ENCODE measurements at places on chromosomes 13 and 19.
A peak's percentile ranks its signal among the peaks of the same experiment; 100 is the strongest.

- DNase-seq = peak; percentile 95
Observed at GRCh38 chr19:52139252-52140031, at the start of gene ZNF616. ZNF616 (minus strand) TSS chr19:52139938; CDS start chr19:52130512, 9,426 bp downstream.

DNA sequence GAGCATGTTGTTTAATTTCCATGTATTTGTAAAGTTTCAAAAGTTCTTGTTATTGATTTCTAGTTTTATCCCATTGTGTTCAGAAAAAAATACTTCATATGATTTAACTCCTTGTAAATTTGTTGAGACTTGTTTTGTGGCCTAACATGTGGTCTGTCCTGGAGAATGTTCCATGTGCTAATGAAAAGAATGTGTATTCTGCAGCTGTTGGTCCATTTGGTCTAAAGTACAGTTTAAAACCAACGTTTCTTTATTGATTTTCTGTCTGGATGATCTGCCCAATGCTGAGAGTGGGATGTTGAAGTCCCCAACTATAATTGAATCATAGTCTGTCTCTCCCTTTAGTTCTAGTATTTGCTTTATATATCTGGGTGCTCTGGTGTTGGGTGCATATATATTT is 34.9 kb upstream of the TPP2 start:
- DNase-seq = no peak

- DNase-seq = no peak
Observed at GRCh38 chr13:40390401-40390916, 276.0 kb downstream of the FOXO1 start.

- DNase-seq = no peak
Observed at GRCh38 chr13:112894423-112894672, 74.7 kb upstream of the MCF2L start.

DNA sequence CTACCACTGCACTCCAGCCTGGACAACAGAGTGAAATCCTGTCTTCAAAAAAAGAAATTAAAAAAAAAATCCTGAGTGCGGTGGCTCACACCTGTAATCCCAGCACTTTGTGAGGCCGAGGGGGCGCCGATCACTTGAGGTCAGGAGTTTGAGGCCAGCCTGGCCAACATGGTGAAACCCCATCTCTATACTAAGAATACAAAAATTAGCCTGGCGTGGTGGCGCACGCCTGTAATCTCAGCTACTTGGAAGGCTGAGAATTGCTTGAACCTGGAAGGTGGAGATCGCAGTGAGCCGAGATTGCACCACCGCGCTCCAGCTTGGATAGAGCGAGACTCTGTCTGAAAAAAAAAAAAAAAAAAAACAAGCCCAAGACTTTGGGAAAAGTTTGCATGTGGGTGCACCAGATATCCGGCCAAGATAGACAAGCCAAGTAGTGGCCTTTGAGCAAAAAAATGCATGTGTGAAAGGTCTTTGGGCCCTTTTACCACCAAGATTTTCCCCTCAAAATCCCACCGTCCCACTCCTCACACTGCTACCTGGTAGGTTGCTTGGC is 5.7 kb downstream of the DNAJB1 start:
- no peak for DNase-seq

DNA sequence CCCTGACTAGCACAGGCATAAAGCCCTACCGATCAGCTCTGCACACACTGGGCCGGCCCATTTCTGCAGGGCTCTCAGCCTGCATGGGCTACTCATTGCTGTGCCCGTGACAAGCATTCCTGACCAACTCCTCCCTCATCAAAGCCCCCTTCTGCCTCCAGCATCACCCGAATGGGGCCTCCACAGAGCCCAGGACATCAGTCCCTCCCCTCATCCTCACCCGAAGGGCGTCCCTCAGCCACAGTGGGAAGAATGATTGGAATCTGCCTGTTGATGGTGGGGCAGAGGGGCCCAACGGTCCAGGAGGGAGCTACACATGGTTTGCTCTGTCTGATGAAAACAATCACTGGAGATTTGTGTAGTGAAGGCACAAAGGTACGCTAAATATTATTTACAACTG is 43.8 kb downstream of the SERP2 start:
- DNase-seq = no peak

DNA sequence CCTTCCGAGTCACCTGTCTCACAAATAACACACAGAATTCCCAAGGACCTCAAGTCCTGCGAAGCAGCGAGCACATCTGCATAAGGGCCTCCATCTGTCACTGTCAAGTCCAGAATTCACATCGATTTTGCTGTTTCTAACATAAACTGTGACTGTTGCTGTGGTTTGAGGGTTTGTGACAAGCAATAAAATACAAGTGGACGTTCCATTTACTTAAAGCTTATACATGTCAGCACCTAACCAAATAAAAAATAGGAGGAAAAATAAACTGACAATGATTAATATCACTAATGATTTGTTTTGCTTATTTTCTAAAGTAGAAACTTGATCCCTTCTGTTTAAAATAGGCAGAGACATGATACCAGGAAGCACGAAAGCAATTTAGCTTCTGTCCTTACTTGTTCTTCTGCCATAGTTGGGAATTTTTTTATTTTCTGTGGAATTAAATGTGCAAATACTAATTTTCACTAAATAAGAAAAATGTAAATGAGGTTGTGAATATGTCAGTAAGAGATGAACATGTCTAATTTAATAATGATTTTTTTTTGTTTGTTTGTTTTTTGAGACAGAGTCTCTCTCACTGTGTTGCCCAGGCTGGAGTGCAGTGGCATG is 279.1 kb downstream of the FGF9 start:
- DNase-seq = no peak

DNA sequence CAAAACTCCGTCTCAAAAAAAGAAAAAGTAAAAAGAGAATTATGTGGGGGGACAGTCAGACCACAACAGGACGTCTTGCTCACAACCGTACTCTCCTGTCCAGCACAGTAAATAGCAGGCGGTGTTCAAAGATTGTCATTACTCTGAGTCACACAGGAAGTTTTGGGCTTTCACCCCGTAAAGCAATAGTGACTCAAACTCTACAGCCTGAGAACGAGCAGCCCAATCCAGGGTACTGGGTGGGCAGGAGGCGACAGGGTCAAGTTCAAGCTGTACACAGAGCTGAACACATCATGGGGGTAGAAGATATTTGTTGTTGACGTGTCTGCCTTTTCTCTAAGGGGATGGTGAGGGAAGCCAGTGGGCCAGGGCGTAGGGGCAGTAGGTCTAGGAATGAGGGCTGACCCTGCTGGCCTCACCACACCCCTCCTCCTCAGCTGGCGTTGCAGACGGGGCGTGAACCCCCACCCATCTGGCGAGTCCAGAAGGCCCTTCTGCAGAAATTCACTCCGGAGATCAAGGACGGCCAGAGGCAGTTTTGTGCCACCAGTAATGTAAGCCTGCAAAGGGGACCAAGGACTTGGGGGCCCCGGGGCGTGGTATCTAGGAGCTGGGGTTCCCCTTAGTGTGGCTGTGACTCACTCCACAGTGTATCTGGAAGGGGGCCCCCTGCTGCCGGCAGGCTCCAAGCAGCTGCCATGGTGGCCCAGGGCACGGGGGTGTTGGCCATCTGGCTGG is 23.3 kb downstream of the PRR12 start:
- no peak for DNase-seq

GRCh38 chr13:42035905-42036521 is 12.4 kb upstream of the DGKH start:
- no peak for DNase-seq

- DNase-seq = peak; percentile 86
Observed at GRCh38 chr19:29212648-29213573, at the start of gene UQCRFS1. UQCRFS1 (minus strand) TSS chr19:29213151; CDS start chr19:29213118, 33 bp downstream.

DNA sequence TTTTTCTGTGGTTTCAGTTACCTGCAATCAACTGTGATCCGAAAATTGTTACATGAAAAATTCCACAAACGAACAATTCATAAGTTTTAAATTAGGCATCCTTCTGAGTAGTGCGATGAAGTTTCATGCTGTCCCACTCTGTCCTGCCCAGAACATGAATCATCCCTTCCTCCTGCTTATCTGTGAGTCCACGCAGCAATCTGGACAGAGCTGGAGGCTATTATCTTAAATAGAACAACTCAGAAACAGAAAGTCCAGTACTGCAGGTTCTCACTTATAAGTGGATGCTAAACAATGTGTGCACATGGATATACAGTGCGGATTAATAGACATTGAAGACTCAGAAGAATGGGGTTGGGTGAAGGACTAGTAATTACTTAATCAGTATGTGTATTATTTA is 583.7 kb upstream of the SPRY2 start:
- DNase-seq = no peak

DNA sequence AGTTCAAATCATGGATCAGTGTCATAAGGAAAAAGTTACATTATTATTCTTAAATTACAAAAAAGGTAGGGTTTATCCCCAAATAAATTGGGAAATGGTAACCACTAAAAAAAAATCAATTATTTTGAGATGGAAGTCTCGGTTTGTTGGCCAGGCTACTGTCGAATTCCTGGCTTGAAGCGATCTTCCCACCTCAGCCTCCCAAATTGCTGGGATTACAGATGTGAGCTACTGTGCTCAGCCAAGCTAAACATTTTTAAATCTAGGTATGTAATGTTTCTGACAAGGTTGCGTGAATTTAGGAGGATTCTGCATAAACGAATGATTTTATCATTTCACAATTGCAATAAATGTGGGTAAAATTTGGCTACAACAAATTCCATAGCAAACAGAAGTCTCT is 2.0 kb downstream of the NAA16 start:
- no peak for DNase-seq

DNA sequence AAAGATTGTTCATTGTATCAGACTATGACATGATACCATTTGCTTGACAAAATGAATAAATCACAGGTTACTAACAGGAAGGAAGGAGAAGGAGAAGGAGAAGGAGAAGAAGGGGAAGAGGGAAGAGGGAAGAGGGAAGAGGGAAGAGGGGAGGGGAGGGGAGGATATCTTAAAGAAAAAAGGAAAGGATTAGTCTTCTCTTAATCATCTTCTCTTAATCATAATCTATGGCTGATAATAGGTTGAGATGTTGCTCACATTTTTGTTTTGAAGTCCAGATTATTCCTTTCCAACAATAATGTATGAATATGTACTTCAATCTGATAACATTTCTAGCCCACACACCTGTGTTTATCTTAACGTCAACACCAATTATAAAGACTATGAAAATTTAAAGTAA is 25.1 kb downstream of the DIAPH3 start:
- no peak for DNase-seq

DNA sequence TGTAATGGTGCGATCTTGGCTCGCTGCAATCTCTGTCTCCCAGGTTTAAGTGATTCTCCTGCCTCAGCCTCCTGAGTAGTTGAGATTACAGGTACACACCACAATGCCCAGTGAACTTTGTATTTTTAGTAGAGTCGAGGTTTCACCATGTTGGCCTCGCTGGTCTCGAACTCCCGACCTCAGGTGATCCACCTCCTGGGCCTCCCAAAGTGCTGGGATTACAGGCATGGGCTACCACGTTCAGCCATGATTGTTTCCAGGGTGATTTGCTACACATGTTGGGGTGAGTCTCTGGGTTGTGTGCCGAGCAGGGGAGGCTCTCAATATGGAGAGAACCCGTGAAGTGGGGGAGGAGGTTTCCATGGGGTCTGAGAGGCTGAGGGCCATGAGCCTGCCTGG is 24.8 kb upstream of the CEACAM21 start:
- no peak for DNase-seq

DNA sequence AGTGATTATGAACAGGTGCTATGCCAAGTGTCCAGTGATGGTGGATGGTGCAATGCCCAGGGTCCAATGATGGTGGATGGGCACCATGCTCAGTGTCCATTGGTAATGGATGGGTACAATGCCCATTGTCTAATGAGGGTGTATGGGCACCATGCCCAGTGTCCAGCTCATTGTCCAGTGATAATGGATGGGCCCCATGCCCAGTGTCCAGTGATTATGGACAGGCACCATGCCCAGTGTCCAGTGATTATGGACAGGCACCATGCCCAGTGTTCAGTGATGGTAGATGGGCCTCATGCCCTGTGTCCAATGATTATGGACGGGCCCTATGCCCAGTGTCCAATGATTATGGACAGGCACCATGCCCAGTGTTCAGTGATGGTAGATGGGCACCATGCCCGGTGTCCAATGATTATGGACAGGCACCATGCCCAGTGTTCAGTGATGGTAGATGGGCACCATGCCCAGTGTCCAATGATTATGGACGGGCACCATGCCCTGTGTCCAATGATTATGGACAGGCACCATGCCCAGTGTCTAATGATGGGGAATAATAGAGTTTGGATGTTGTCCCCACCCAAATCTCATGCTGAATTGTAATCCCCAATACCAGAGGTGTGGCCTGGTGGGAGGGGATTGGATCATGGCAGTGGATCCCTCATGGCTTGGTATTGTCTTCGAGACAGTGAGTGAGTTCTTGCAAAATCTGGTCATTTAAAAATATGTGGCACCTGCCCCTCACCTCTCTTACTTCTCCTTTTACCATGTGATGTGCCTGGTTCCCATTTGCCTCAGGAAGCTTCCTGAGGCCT is 87.8 kb downstream of the ANKRD10 start:
- DNase-seq = no peak

- no peak for DNase-seq
Observed at GRCh38 chr13:75181906-75182305, 300.1 kb downstream of the TBC1D4 start.

- no peak for DNase-seq
Observed at GRCh38 chr19:52692431-52693008, 42.3 kb downstream of the ZNF611 start.

- DNase-seq = no peak
Observed at GRCh38 chr13:26614721-26615120, 57.2 kb downstream of the WASF3 start.

GRCh38 chr13:81917810-81918209 is 1576.9 kb upstream of the SPRY2 start:
- no peak for DNase-seq

DNA sequence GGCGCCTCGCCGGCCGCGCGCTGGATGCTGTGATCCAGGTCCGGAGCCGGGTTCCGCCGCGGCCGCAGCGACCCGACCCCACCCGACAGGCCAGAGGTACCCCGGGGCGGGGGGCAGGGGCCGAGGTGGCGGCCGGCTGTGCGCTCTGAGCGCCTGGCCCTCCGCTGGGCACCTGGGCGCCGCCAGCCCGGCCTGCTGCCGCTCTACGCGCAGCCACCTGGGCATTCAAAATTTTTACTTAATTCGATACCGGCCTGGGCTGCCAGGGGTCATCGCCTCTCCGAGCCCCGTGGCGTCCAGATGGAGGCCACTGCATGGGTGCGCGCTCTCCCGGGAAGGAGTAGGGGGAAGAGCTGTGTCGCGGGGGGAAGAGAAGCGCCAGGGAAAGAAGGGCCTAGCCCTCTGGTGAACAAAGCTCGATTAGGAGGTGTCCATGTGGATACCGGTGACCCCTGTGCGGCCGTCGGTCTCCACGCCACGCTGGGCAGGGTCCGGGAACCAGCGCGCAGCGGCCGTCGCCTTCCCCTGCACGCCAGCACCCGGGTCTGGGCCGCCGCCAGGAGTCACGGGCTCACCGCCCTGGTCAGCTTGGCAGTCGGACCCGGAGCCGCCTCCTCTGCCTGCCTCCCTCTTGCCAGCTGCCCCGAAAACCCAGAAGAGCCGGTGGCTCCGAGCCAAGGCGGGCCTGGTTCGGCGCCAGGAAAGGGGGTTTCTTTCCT is 666 bp downstream of the BIVM start:
- no peak for DNase-seq

GRCh38 chr13:49093376-49093775 is 117.7 kb downstream of the FNDC3A start:
- no peak for DNase-seq

Data from stimulated activated CD4-positive, alpha-beta T cell treated with anti-CD3 and anti-CD28 coated beads, Interleukin-1b, Interleukin-23, amount 100 ng/mL, for 24 hours (primary cell).